H7 (cell line): ENCODE measurements at places on chromosomes 7 and 10.
A peak's percentile ranks its signal among the peaks of the same experiment; 100 is the strongest.

GRCh38 chr7:155038335-155038734, 31.8 kb upstream of the HTR5A start:
- DNase-seq: no peak

DNA sequence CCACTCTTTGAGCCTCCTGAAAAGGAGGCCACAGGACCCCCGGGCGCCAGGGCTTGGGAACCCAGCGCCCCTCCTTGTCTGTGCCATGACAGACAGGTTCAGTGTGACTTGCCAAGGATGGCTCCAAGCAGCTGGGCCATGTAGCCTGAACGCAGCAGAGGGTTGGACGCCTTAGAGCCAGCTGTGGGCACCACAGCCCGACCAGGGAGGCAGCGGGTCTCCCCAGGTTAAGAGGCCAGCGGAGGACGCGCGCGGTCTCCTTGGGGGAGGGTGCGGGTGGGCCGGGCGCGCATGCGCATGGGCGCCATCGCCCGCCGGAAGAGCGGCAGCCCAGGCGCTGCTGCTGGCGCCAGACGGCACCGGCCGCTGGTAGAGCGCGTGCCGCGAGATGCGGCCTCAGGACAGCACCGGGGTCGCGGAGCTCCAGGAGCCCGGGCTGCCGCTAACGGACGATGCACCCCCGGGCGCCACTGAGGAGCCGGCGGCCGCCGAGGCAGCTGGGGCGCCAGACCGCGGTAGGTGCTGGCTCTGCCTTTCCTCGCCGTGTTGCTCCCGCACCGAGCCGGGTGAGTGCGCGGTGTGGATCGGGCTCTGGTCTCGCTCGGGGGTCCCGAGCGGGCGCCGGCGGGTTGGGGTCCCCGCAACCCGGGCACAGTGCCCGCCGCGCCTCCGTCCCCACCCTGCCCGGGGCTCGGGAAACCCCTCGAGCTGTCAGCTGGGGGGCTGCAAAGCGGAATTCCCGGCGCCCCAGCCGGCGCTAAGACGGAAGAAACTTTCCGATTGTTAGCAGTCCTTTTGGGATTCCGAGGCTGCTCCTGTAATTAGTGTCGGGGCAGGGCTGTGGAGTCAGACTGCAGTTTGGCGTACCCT, at the start of gene SLC35G1:
Gene SLC35G1 (plus strand): TSS at position 333 of the 870 bp plus-strand sequence. CDS start 56 bp downstream, at position 389.
- DNase-seq: peak; percentile 94

DNA sequence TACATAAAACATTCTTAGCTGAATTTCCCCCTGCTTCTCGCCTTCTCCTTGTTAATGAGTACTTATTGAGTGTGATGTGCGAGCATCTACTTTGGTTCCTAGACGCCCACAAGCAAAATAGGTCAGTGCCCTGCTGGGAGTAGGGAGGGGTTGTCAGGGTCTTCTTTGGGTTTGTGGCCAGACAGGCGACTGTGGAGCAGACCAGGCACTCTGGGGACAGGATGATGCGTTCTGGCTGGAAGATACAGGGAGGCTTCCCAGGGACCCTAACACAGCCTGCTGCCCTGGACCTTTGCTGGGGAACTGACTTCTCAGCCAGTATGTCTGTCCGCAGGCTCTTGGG, 227.2 kb downstream of the CUX1 start:
- no peak for DNase-seq

DNA sequence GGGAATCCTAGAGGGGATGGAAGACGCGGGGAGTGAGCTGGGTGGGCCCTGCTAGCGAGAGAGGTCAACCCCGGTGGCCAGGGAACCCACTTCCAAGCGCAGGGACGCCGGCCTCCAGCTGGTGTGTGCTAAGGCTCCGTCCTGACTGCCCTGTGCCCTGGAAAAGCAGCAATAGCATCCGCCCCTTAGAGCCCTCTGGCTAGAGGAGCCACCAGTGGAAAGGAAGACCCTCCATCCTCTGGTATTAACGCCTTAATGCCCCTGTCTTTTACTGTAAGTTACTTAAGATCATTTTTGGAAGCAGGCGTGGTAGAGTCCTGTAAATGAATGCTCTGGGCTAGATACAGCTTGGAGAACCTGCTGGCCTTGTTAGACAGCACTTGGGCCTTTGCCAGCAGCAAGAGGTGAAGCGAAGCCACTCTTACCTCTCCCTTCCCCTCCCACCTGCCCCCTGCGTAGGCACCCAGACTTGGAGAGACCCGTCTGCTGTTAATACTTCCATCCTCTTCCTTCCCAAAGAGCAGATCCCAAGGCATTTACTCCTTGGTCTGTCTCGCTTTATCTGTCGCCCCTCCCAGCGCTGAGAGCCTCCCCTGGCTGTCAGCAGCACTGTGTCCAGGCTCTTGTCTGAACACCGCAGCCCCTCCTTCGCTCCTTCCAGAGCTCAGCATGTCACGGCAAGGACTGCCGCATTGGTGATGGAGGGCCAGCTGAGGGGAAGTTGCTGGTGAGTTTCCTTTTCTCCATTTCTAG, 4.6 kb downstream of the REPIN1 start:
- DNase-seq: peak; percentile 53

- no peak for DNase-seq
Observed at GRCh38 chr7:135942614-135943013, 34.5 kb downstream of the MTPN start.

DNA sequence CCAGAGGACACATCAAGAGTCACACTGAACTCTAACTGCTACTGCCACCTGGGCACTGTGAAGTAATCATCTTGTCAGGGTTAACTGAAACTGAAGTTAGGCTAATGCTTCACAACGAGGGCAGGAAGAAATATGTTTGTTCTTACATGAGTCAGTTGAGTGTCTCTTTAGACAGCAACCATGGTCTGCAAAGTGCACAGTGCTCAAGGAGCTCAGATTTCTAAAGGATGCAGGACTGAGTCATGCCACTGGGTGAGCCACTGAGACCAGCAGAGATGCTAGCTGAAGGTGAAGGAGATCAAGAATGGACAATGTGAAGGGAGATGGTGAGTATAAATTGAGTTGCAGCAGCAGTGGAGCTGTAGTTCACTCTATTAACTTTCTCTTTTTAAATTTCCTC, 76.0 kb upstream of the CTTNBP2 start:
- no peak for DNase-seq

GRCh38 chr7:22430457-22430856, 69.5 kb downstream of the STEAP1B start:
- DNase-seq: no peak

- DNase-seq: no peak
Observed at GRCh38 chr10:49277973-49278372, 21.0 kb upstream of the C10orf71 start.
